ENCODE measurements at places on chromosomes 3 and 15.

DNA sequence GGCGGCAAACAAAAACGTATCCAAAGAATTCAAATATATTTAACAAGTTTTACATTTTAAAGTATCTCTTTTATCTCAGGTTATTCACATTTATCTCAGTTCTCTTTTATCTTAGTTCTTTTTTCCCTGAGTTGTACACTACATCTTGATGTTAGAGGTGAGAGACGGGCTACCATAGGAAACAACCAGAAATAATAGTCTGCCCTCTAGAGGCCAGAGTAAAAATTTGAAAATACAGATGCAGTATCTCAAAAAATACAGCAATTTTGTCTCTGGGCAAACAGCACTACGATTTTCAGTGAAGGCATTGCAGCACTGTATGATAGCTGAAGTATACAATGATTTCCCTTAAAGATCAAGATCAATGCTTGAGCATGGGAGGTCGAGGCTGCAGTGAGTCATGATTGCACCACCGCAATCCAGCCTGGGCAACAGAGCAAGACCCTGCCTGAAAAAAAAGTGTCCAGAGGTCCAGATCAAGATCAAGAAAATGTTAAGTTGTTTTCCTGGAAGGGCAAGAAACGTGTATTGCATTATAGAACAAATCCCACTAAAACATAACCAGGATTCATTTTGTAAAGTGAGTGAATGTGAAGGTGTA lies 82.6 kb upstream of the ATP11B start:
- peak; percentile 12 for DNase-seq

DNA sequence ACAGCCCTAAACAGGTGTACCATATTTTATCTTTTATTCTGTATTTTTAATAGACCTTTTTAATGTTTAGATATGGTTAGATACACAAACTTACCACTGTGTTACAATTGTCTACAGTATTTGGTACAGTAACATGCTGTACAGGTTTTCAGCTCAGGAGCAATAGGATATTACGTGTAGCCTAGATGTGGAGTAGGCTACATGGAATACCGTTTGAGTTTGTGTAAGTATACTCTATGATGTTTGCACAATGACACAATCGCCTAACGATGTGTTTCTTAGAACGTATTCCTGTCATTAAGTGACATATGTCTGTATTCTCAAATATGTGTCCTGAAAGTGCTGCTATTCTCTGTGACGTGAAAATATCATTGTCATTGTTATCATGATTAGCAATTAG lies 62.6 kb downstream of the MFSD1 start:
- no peak for DNase-seq

GRCh38 chr3:77342688-77343087 lies 302.8 kb downstream of the ROBO2 start:
- no peak for DNase-seq

DNA sequence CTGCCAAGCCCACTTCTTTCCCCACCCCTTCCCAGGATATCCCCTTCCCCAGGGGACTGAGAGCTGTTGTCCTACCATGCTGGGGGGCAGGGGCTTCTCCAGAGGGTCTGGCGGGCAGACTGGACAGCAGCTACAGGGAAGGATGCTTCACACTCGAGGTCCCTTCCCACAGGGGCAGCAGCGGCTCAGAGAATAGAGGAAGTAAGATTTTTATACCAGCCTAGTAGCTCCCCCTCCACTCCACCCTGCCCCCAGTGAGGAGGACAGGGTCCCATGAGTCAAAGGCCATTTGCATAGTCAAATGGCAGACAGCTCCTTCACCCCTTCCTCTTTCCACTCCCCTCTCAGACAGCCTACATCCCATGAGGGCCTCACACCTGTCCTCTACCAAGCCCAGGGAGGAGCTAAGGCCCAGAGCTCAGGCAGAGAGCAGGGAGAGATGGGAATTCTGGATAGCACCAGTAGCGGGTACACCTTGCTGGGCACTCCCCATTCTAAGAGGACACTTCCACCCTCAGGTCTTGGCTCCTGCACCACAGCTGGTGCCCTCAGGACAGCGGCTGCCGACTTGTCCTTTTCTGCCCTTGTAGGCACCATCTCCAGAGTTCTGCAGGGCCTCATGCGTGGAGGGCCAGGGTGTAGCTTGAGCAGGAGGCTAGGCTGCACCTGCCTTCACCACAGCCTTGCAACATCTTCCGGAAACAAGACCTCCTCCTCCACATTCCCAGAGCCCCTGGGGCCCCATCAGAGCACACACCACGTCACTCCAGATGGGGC lies at the start of gene TLR9:
TSS of gene TLR9 (minus strand) at position 194 of the 777 bp plus-strand sequence. CDS start at position 78, 116 bp downstream.
- DNase-seq, result no peak

DNA sequence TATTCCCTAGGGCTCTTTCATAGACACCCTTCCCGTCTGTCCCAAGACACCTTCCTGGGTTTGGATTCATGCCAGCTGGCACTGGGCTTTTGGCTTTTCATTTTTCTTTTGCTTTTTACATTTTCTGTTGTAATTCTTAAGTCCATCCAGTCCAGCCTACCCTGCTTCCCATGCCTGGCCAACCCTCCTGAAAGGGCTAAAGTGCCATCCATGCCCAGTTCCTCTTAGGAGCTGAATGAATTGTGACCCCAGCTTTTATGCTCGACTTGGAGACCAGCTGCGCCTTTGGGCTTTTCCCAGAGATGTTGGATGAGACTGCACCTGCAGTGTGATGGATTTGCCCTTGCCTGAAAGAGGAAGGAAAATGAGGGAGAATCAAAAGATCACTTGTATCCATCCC lies 25.8 kb downstream of the LRRN1 start:
- no peak for DNase-seq

DNA sequence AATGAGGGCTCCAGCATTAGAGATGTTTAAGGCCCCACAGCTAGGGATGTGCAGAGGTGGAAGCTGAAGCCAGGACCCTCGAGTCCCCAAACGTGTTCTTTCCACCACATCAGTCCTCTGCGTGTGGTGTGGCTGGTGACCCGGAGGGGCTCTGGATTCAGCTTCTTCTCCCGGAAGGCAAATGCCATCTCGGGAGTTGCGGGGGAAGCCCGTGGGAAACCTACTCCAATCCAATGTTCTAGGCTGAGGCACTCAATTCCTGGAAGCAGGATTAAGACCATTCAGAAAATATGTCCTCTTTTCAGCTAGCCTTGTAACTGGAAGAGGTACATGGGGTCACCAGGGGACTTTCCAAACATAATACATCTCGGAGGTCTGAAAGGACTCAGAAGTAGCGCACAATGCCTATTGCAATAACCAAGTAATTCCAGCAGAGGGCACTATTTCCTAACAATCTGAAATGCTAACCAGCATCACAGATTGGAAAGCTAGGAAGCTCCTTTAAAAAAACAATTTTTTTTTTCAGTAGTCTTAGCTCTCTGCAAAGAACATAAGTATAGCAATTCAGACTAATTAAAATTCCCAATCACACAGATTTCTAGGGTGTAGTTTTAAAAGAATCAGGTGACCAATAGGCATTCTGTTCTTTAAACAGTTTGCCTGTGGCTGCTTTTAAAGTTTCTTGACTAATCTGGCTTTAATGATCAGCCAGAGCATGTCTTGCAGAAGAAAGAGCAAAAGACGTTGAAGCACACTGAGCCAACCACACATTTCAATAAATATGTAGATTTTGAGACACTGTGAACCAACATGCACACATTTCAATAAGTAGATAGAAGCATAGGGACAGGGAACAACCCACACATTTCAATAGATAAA lies 36.1 kb downstream of the BNC1 start:
- peak; percentile 66 for DNase-seq

Measured in AG10803 (cell line).